Gastroesophageal sphincter (tissue), 4 donors: ENCODE measurements at places on chromosomes 3 and 15. TPM values are rescaled to one million over a fixed set of nuclear protein-coding genes. Genes with fewer than 3 reads are reported as not detected.

CCR1 gene
- 12.3 TPM for total RNA-seq

DAZL gene
- total RNA-seq, result not detected

GCNT3 gene
- total RNA-seq, result 2.3 TPM

SUSD5 gene
- total RNA-seq, result 4.5 TPM

CDC25A gene
- 1.7 TPM for total RNA-seq

ASB14 gene
- not detected for total RNA-seq

ARNT2 gene
- 8.2 TPM for total RNA-seq

ZNF501 gene
- 7.0 TPM for total RNA-seq

TIMP4 gene
- 35.1 TPM for total RNA-seq

SCG5 gene
- 0.87 TPM for total RNA-seq

NR2E3 gene
- not detected for total RNA-seq

PP2D1 gene
- total RNA-seq, result not detected
